ENCODE measurements at places on chromosomes 5 and 9.
A peak's percentile ranks its signal among the peaks of the same experiment; 100 is the strongest.

DNA sequence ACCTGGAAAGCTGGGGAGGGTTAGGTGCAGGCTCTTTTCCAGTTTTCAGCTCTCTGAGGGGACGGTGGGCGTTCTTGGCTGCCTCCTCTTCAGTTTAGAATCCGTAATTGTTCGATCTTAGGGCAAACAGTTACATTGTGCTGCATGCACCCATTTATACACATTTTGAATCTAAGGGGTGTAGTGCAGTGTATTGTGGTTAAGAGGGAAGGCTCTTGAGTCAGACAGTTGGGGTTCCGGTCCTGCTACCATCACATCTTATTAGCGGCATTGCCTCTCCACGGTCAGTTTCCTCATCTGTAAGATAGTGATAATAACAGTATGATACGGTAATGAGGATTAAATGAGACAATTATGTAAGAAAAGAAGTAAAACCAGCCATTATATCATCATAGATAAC, 625 bp downstream of the EXOSC2 start:
- no peak for DNase-seq

- DNase-seq: no peak
These were observed 818.7 kb upstream of the PTPRD start for GRCh38 chr9:11431490-11431889.

GRCh38 chr9:99416007-99416406, 193.9 kb downstream of the SEC61B start:
- DNase-seq: no peak

DNA sequence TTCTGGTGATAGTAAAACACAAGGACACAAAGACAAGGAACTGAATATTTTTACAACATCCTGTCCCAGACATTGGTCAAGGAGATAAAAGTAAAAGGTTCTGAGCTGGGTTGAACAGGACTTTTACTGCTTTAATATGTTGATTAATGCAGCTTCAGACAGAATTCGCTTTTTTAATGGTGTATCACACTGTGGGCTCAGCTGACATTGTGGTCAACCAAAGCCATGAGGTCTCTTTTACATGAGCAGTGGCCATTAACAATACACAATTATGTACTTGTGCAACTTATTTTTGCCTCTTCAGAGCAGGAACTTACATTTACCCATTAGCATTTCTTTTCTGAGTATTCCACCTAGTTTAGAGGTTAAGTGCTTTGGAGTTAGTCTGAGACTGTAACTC, 22.8 kb upstream of the ERBIN start:
- no peak for DNase-seq

DNA sequence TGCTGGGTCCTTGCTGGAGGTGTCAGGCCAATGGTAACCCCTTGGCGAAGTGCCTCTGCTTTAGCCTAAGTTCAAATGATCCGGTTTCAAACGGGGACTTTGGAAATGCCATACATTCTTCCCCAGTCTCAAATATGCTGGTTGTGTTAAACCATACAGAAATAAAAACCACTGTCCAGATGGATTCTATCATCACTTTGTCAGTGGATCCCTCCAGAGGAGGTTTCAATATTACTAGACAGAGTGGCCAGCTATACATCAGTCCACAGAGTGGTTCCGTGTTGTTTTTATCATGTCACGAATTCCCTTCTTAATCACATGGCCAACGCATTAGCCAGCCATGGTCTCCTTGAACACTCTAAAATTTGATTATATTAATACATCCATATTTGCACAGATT, 7.3 kb upstream of the RANBP17 start:
- DNase-seq: no peak

GRCh38 chr9:126664900-126665643, 51.3 kb downstream of the LMX1B start:
- DNase-seq: no peak

GRCh38 chr9:108441251-108441650, 414.5 kb downstream of the ACTL7B start:
- DNase-seq: no peak

DNA sequence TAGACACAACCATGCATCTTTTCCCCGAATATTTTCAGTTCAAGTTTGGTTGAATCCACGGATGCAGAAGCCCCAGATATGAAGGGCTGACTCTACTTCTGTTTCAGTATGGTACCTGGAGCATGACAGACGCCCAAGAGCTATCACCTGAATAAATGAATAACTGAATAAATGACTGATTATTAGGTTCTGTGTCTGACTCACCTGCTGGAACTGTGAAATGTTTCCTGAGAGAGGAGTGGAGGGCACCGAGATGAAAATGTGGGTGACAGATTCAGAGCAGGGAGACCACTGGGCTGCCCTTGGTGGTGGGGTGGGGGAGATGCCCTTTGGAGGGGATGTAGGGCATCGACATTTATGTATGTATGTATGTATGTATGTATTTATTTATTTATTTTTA, 13.2 kb downstream of the FRMPD1 start:
- DNase-seq: no peak

DNA sequence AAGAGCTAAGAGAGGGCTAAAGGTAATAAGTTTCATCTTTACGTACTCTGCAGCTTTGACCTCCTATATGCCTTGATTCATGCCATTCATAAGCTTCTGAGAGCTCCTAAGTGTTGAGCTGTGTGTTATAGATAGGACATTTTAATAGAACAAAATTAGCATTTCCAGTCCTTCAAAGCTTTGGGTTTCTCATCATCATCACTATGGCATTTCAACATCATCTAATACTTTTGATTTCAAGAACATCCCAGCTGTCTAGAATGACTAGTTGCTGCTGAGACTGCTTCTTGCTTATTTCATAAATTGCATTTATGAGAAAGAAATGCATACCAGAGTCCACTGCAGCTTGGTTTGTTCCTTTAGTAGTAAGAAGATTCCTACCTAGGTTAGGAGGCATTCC, 201.7 kb downstream of the SGCD start:
- peak; percentile 27 for DNase-seq

DNA sequence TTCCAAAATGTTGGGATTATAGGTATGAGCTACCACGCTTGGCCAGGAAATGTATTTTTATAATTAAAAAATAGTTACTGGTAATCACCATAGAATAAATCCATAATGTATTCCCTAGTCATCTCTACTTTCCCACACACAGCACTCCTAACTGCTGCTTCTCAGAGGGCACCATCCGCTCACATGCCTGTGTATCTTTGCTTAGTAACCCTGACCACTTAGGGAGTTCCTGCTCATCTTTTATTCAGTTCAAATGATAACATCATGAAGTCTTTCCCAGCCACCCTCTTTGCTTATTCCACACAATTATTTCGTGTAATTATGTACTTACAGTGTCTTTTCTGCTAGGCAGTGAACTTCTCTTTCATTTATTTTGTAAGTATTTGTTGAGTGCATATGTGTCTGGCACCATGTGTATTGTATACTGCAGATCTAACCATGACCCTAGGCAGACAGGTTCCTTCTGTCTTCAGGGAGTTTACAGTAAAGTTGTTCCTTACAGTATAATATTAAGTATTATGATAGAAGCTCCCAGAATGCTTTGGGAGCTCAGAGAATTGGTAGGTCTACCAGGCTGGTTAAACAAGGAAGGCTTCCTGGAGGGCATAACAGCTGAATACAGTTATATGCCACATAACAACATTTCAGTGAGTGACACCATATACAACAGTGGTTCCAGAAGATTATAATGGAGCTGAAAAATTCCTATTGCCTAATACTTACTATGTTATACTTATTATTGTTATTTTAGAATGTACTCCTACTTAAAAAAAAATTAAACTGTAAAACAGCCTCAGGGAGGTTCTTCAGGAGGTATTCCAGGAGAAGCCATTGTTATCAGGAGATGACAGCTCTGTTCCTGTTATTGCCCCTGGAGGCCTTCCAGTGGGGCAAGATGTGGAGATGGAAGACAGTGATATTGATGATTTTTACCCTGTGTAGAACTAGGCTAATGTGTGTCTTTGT, 39.2 kb downstream of the DCAF10 start:
- no peak for DNase-seq

- peak; percentile 62 for DNase-seq
These were observed 76.6 kb upstream of the TBCA start for GRCh38 chr5:77852514-77853352.

DNA sequence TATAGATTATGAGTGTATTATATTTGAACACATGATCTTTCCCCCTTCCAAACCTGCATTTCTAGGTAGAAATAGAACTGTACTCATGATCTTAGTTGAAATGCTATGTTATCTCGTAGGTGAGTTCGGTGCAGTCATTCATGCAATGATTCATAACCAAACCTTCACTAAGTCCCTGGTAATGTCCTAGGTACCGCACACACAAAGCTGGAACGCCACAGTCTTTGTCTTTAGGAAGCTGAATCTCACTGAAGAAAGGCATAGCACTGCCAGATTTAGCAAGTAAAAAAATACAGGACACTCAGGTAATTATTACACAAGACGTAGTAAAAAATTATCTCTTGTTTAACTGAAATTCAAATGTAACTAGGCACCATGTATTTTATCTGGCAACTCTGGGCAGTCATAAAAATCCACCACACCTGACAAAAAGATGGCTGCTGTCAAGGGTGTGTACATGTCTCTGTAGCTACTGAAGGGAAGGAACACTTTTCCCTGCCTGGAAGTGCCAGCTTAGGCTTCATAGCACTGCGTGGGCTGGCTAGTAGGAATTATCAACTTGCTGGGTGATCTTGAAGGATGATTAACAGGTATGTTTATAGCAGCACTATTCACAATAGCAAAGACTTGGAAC, 28.0 kb upstream of the TXN start:
- no peak for DNase-seq

DNA sequence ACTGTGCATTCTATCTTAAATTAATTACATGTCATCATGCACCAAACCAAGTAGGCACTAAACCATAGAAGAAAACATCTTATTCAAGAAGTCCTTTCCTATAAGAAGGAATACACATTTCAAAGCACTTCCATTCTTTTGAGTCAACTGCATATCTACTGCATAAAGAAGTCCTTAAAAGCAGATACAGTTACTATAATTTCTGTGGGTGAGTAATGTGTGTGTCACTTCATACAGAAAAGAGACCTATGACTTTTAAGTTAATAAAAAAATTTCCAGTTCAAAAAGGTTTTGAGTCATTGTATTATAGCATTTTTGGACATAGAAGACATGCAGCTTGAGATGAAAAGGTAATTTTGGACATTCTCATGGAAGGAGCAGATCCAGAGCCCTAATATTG, 125.0 kb downstream of the DTWD2 start:
- no peak for DNase-seq

- DNase-seq: peak; percentile 72
These were observed at the start of gene GNG10 for GRCh38 chr9:111661150-111661801. Gene GNG10, plus strand, starts transcription at chr9:111661605. Its CDS starts 30 bp downstream, at chr9:111661635.

- no peak for DNase-seq
These were observed 68.9 kb upstream of the GOLM1 start for GRCh38 chr9:86168256-86168655.

GRCh38 chr9:68744426-68744825, 39.4 kb downstream of the PIP5K1B start:
- no peak for DNase-seq

- DNase-seq: no peak
These were observed 357.7 kb downstream of the NPR3 start for GRCh38 chr5:33068786-33069185.

DNA sequence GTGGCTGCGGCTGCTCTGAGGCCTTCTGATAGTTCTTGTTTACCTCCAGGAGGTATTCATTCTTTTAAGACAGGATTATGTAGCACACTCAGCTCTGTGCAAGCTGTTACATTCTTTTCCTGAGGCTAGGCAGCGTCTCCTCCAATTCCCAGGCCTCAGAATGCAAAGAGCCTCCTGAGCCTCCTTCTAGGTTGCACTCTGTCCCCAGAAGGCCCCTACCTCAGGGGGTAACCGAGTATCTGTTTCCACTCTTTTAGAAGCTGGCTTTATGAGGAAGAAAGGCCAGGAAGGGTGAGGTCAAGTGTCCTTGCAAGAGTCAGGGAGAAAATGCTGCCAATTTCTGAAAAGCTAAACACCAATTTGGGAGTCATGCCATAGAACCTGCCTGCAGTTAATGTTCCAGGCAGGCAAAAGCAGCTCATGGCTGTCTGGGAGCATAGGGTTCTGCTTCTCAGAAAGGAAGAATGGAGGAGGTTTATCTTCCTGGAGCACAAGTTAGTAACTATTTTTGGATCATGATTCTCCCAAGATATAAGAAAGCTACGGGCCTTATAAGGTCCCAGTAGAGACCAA, 178.9 kb downstream of the SEMA6A start:
- no peak for DNase-seq

DNA sequence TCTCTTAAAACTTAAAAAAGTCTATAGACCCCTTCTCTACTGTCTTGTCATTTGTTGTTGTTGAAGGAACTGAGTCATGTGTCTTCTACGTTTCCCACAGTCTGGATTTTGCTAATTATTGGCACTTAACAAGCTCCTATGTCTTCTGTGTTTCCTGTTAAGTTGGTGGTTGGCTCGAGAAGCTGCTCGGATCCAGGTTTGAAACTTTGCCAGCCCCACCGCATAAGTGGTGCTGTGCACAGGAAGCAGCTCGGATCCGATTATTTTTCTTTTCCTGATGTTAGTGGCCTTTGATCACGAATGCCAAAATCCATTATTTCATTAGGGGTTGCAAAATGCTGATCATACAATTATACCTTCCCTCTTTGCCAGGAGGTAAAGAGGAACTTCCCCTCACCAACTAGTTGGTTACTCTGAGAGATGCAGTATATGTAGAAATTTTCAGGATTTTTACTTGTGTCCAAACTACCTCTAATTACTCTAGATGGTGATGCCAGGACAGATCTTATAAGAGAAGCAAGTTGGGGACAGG, 186.5 kb downstream of the NSG2 start:
- no peak for DNase-seq

GRCh38 chr5:136060963-136061362, 32.2 kb downstream of the TGFBI start:
- DNase-seq: no peak

- DNase-seq: no peak
These were observed 34.4 kb downstream of the FAM240B start for GRCh38 chr9:38685535-38685934.

DNA sequence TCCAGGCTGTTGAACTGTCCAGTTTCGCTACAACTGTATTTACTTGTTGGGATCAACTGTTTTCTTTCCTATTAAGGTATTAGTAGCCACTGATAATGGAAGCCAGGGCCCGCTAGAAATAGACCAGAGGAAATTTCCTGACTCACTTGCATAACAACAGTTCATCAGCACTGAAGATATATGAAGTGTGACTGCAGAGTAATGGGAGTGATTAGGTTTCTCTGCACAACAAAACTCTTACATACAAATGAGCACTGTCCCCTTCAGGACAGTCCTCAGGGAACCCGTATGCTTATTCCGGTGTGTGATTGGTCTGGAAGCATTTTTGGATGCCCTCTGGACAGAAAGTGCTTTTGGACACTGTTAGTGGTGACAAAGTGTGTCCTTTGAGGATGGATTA, 55.3 kb downstream of the LIX1 start:
- no peak for DNase-seq

GRCh38 chr5:132687995-132688394, 14.2 kb downstream of the IL4 start:
- DNase-seq: no peak

DNA sequence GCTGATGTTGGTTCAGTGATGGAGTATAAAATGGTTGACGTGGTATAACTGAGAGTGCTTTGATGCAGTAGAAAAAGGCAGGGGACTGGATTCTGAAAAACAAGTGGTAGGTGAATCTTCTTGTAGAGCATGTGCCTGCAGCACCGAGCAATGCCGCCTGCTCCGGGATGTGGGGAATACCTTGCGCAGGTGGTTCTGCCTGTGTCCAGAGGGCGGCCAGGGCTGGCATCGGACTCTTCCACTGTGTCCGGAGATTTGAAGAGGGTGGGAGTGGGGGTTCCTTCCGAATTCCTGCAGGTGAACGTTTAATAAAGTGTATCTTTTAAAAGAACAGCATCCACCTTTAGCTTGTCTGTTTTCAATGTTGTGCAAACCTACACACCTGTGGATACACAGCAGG, 238.0 kb downstream of the FANCC start:
- no peak for DNase-seq

GRCh38 chr5:61464512-61464911, 132.5 kb downstream of the ZSWIM6 start:
- no peak for DNase-seq
